Amygdala (tissue), 56 donors: ENCODE measurements at places on chromosomes 11 and 22.

DNA sequence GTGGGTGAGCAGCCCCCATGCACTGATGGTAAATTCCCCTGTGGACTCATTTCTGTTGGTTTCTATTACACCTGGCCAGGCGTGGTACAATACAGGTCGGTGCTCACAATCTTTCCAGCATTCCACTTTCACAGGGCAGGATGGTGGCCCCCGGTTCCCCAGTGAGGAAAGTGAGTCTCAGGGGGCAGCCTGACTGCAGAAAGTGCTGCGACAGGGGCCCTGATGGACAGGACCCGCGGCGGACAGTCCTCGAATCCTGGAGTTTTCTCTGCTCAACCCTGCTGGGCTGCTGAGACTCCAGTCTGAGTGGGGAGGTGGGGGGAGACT is 3.1 kb upstream of the PGGHG start:
- no peak for DNase-seq

- no peak for DNase-seq
Measured at GRCh38 chr22:28783786-28784671, 11.5 kb downstream of the CCDC117 start.

GRCh38 chr11:26842478-26843282 is 120.8 kb upstream of the SLC5A12 start:
- DNase-seq, result no peak

DNA sequence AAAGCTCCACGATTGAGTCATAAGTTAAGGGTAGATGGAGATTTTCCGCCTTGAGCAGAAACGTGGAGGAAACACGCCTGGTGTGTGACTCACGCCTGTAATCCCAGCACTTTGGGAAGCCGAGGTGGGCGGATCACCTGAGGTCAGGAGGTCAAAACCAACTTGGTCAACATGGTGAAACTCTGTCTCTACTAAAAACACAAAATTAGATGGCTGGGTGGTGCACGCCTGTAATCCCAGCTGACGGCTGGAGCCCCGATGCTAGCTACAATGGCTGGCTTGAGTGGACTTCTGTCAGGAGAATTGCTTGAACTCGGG is 17.3 kb upstream of the DGCR8 start:
- no peak for DNase-seq

- DNase-seq, result no peak
Measured at GRCh38 chr22:28183078-28183860, 264.2 kb upstream of the PITPNB start.

DNA sequence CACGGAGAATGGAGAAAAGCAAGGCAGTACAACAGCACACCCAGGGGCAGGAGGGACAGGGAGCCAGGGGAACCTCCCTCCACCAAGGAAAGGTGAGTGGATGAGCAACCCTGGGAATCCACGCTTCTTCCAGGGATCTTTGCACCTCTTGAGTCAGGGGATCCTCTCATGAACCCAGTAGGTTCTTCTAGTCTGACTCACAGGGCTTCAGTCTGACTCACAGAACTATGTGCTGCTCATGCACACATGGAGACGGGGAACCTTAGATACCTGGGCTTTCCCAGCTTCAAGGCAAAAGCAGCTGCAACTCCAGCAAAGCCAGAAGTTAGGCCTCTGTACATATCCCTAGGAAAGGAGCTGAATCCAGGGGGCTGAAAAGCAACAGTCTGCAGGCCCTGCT is 1021.4 kb upstream of the TENM4 start:
- DNase-seq, result no peak

DNA sequence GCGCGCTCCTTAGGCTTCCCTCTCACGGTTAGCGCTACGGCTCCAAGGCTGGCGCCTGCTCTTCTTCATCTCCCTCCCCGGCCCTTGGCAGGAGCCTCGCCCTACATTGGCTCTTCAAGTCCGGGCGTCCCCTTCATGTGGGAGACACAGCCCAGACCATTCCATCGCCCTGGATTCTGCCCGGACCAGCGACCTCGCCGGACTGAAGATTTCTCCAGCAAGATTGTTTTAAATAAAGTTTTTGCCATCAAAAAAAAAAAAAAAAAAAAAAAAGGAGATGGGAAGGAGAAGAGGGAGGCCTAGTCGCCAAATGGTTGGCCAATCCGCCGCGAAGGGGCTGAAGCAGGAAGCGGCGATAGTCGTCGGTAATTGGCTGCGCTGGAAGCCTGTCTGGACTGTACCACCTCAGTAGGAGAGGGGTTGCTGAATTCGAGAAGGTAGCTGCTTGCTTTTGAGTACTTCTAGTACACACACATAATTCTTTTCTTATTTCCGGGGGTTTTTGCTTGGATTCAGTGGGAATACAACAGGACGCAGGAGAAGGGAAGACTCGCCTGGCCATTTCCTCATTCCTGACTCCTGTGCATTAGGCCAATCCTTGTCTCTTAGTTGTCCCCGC is 688 bp upstream of the ZDHHC5 start:
- DNase-seq, result peak; percentile 94

GRCh38 chr22:45503816-45504372 is 1.2 kb downstream of the FBLN1 start:
- DNase-seq, result no peak

DNA sequence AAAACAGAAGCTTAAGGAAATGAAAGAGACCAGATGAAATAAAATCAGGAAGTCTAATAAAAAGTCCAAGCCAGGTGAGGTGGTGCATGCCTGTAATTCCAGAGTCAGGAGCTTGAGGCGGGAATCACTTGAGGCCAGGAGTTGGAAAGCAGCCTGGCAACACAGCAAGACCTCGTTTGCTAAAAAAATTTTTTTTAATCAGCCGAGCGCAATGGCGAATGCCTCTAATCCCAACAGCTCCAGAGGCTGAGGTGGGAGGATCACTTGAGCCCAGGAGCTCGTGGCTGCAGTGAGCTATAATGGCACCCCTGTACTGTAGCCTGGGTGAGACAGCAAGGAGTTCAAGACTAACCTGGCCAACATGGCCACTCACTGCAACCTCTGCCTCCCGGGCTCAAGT is 8.0 kb downstream of the RAB6A start:
- DNase-seq, result no peak

GRCh38 chr22:30821381-30821780 is 126.7 kb downstream of the OSBP2 start:
- no peak for DNase-seq

GRCh38 chr22:47133061-47133969 is 370.9 kb downstream of the TBC1D22A start:
- no peak for DNase-seq

DNA sequence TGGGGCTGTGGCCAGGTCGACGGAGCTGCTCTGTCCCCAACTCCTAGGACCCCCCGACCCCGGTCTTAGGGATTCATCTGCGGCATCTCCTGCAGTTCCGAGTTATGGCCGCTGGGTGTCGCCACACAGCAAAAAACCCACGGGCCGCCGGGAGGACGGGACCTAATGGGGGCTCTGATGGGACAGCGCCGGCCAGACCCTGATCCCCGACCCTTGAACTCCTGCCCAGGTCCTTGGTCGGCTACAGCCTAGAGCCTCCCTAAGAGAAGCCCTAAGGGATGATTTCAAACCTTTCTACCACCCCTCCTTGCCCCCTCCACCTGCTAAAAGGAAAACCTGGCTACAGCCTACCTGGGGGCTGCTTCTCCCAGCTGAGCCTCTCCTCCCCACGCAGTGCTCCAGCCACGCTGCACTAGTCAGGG is 30.8 kb upstream of the LRRC10B start:
- DNase-seq, result no peak

- no peak for DNase-seq
Measured at GRCh38 chr11:15192005-15192556, 77.4 kb downstream of the INSC start.

DNA sequence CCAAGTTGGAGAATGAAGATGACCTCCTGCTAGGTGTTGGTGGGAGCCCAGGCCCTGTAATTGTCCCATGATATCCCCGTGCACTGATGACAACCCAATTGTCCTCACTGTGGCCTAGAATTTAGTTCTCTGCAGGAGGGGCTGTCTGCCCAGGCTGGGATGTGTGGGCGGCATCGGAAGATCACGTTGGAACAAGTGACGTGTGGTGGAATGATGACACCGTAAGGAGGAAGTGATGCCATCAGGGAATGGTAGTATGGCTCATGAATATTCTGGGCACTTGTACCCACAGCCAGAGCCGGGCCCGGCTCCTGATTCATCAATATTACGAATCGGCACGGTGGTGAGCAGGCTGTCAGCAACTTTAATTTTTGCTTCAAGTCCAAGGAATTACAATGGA is 111.6 kb downstream of the MIAT start:
- no peak for DNase-seq

- no peak for DNase-seq
Measured at GRCh38 chr11:70901951-70902521, 350.3 kb downstream of the SHANK2 start.

DNA sequence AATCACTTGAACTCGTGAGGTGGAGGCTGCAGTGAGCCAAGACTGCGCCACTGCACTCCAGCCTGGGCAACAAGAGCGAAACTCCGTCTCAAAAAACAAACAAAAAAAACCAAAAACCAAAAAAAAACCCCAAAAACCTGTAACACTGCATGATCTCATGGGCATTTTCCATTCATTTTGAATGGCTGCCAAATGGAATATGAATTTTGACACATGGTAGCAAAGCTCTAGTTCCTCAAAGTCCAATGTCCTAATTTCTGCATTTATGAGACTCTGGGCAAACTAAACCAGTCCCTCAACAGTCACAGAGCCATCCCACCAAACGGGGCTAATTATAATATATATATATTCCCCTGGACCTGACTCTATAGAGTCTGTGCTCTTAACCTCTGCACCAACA is 61.8 kb downstream of the SGSM3 start:
- no peak for DNase-seq

- DNase-seq, result no peak
Measured at GRCh38 chr11:71285111-71285510, 32.7 kb upstream of the SHANK2 start.

- DNase-seq, result no peak
Measured at GRCh38 chr22:48489551-48490499, 1337.8 kb downstream of the BRD1 start.

GRCh38 chr11:60087239-60087638 is 1.2 kb upstream of the MS4A2 start:
- DNase-seq, result no peak

- DNase-seq, result no peak
Measured at GRCh38 chr11:75815345-75816168, 547 bp downstream of the UVRAG start.

- no peak for DNase-seq
Measured at GRCh38 chr11:130323452-130324450, 9.0 kb upstream of the ZBTB44 start.

- no peak for DNase-seq
Measured at GRCh38 chr11:65078151-65078550, 5.7 kb downstream of the CDCA5 start.

GRCh38 chr11:45805305-45806071 is 539 bp downstream of the SLC35C1 start:
- no peak for DNase-seq

DNA sequence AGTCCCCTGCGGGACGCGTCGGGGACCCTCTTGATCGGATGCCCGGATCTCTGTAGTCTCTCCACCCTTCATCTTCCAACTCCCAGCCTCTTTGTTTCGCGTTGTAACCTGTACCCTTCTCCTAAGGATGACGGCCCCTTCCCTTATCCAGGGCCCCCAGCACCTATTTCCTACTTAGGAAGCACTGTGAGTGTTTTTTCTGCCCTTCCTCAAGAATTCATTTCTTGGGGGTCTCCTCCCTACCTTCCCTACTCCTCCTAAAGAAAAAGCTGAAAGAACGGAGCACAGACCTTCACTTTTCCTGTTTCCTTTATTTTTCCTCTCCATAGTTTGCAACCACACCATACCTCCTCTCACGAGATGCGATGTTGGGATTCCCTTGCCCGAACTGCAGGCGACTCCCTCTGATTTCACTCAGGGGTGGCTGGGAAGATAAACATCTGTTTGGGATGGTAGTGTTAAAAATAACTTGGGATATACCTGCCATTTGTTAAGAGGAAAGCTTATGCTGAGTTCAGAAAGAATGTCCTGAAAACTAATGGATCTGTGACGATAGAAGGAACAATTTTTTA is 593 bp downstream of the FAM118B start:
- DNase-seq, result no peak

- DNase-seq, result no peak
Measured at GRCh38 chr22:37616201-37617083, 7.8 kb downstream of the GGA1 start.

DNA sequence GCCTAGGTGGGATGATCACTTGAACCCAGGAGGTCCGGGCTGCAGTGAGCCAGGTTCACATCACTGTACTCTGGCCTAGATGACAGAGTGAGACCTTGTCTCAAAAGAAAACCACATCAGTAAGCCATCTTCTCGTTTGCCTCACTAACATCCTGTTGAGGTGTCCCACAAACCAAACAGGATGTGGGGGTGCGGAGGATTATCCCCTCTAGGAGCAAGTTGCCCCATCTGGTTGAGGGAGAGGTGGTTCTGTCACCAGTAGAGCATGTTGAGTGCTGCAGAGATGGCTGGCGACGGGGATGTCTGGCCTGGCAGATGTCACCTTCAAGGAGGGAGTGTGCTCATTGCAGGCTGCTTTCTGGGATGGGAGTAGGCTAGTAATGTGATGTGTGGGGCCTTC is 72.4 kb downstream of the ZNRF3 start:
- DNase-seq, result no peak

GRCh38 chr11:117444256-117444655 is 116.6 kb downstream of the CEP164 start:
- DNase-seq, result no peak

DNA sequence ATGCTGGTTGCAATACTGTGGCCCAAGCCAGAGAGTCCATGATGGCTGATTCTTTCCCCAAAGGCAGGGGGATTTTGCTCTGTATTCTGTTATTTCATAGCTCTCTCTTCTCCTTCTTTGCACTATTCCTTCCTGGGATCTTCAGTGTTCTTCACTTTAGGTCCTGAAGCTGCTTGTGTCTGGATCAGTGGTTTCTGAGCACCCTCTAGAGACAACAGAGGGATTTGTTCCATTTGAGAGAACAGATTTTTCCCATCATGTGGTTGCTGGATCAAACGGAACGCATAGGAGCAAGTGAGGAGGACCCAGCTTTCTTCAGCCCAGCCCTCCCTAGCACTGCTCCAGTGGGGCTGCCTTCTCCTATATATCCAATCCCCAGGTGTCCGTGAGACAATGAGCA is 68.7 kb upstream of the SYN3 start:
- DNase-seq, result no peak

GRCh38 chr22:31980628-31981027 is 36.3 kb downstream of the YWHAH start:
- DNase-seq, result no peak

GRCh38 chr11:55942785-55943392 is 6.7 kb upstream of the OR5I1 start:
- no peak for DNase-seq

DNA sequence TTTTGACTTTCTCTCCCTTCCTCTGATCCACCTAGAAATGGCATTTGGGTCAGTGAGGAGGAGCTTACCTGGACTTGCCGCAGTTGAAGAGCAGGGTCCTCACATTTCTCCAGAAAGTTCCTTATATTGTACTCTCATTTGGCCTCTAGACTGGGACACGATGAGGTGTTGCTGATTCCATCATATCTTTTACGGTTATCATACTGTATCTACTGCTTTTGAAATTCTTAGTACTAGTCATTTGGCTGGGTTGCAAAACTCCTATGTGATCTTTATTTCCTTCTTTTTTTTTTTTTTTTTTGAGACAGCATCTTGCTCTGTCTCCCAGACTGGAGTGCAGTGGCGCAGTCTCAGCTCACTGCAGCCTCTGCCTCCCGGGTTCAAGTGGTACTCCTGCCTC is 58.7 kb upstream of the FAM181B start:
- no peak for DNase-seq
